ENCODE measurements at places on chromosomes 13 and 19.

DNA sequence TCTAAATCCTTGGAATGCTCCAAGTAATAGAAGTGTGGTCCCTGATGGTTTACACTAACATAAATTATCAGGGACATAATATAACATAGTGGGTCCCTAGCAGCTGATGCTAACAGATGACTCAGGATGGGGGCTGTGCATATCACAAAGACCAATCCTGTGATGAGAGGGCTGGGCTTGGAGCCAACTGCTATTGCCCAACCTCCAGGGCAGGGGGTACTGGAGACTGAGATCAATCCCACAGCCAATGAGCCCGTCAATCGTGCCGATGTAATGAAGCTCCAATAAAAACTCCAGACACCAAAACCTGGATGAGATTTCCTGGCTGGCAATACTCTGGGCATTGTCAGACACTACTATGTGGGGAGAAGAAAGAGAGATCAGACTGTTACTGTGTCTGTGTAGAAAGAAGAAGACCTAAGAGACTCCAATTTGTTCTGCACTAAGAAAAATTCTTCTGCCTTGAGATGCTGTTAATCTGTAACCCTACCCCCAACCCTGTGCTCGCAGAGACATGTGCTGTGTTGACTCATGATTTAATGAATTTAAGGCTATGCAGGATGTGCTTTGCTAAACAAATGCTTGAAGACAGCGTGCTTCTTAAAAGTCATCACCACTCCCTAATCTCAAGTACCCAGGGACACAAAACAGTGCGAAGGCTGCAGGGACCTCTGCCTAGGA lies 33.4 kb downstream of the ABCC4 start:
- DNase-seq, result peak; percentile 37

DNA sequence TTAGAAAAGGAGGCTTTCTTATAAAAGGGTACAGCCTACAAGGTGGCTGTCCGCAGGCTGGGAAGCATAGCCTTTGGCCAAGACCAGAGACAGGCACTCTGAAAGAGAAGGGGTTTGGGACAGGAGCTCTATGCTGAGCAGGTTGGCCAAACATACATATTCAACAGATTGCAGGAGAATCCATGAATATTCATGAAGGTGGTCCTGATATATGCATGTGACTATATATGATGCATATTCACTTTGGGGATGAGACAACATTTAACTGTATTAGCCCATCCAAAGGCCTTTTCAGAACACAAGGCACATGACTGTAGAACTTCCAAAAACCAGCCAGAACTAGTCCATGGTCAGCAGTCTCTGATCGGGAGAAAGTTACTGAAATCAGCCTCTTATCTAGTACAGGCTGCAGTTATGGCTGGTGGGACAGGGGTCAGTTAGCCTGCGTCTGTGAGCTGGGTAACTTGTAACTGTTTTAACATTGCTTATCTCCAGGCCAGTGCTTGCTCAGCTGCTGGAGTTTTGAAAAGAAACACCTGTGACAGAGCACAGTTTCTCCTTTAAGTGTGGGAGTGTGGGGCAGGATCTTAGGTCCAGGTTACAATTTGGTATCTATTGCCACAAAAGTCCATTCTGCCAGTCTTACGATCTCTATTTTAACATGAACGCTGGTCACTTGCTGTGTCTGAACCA lies 924.2 kb downstream of the UQCRFS1 start:
- DNase-seq, result no peak

DNA sequence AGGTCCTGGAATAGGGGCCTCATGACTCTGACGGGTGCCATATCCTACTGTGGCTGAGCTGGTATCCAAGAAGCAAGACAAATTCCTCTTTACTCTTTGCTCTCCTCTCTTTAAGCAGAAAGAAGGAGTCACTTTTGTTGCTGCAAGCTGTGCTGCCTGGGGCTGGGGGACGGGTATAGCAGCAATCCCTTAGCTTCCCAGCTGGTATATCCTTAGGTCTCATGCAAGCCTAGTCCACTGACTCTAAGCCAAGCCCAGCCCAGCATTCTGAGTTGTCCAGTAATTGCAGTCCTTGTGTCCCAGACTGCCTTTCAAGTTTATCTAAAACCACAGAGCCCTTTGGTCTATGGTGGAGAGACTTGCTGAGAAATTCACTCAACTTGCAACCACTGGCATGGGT lies 893.0 kb upstream of the PRR20A start:
- DNase-seq, result no peak

DNA sequence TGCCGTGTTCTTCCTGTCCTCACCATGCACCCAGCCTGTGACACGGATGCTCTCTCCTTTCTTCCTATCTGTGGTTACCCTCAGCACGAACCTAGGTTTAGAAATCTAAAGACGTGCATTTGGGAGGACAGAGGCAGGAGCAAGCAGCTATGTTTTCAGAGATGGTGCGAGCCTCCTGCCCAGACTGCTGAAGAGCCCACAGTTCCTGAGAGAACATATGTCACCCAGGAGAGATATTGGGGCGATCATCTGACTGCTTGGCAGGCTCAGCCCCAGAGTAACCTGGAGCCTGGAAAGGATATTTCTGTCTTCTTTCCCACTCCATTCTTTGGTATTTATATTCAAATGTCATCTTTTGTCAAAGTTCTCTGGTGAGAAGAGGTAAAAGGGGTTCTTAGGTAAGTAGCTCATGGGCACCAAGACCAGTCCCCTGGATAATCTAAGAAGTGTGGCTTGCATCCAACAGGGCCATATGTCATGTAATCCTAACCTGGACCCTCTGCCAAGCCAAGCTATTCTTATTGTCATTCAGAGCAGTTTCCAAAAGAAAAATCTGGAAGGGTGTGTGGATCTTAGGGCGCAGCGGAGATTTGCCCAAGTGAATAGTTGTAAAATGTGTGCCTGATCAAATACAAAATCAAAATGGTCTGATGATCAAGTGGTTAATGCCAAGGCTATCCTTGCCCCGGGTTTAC lies 59.5 kb downstream of the FGF9 start:
- no peak for DNase-seq

DNA sequence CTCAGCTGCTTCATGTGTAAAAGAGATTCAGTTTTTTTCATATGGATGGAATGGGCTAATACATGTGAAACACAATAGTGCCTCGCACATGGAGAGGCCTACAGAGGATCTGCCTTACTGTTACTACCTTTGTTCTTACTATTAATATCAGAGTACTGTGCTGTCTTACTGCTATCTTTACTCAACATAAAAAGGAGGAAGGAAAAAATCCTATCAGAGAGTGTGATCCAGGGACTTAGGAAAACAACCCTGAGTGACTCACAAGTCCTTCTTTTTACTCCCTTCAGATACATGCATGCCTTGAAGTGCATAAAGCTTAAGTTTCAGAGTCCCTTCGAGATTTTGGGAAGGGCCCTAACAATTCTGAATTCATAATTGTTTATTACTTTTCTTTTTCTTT lies 136.8 kb downstream of the TBC1D4 start:
- DNase-seq, result no peak

DNA sequence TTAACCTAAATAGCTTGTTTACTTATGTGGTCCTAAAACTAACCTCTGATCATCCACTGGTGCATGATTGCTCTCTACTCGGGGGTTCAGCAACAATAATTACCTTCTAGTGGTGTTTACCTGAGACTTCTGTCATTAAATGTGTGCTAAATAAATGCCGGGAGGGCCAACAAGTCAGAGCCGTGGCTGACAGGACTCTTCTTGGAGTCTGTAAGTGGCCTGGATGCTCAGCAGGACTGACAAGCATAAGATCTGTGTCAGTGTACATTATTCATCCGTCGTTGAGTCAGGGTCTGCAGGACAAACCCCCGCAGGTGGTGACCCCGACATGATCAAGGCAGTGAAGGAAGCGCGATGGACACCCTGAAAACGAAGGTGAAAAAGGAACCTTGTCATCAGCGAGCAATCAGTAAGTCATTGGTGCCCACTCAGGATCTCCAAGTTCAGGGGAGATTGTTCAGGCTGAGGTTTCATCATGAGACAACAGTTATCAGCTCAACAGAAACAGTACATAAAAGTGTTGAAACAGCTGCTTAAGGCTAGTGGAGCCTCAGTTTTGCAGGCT lies 1466.9 kb downstream of the UQCRFS1 start:
- DNase-seq, result no peak

- DNase-seq, result no peak
Observed at GRCh38 chr19:48433337-48433736, 12.4 kb upstream of the GRWD1 start.

DNA sequence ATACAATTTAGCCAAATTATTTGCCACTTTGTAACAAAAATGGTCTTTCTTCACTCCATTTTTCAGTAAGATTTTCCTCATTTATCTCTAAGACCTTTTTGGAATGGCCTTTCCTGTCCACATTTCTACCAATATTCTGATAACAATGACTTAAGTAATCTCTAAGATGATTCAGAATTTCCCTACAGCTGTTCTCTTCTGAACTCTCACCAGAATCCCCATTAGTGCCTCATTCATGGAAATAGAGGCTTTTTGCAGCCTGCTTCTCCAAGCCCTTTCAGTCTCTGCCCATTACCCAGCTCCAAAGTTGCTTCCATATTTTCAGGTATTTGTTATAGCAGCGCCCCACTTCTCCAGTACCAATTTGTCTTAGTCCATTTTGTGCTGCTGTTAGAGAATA lies 867.0 kb downstream of the GPC5 start:
- DNase-seq, result no peak

DNA sequence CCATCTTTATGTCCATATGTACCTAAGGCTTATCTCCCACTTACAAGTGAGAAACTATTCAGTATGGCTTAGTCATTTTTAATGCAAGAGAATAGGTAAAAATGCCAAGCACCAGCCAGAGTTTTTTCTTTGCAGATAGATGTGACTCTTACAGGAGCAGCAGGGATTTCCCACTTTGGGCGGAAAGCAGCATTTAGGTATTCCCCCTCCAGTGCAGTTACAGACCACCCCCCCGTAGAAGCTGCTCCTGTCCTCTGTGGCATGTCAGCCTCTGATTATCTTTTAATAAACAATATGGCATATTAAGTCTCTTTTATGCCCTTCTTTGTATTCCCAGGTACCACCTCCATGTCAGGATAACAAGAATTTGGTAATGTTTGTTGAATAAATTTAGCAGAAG lies 24.7 kb upstream of the USPL1 start:
- DNase-seq, result no peak

- peak; percentile 95 for DNase-seq
Observed at GRCh38 chr13:45695198-45695730, 6.9 kb upstream of the CBY2 start.

GRCh38 chr19:771332-771785 lies 20.4 kb downstream of the MISP start:
- DNase-seq, result peak; percentile 57

DNA sequence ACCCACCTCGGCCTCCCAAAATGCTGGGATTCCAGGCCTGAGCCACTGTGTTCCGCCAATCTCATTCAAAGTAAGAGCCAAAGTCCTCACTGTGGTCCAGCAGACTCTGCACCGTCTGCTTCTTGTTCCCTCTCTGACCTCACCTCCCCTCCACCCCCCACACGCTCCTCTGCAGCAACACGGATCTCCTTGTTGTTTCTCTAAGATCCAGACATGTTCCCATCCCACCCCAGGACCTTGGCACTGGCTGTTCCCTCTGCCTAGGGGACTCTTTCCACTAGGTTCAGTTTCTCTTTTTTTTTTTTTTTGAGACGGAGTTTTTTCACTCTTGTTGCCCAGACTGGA lies 38.4 kb downstream of the LTBP4 start:
- no peak for DNase-seq

Data from MV-4-11 (cell line).